ENCODE measurements at places on chromosomes 2 and 18. TPM values are rescaled to one million over a fixed set of nuclear protein-coding genes. Genes with fewer than 3 reads are reported as not detected.

DNA sequence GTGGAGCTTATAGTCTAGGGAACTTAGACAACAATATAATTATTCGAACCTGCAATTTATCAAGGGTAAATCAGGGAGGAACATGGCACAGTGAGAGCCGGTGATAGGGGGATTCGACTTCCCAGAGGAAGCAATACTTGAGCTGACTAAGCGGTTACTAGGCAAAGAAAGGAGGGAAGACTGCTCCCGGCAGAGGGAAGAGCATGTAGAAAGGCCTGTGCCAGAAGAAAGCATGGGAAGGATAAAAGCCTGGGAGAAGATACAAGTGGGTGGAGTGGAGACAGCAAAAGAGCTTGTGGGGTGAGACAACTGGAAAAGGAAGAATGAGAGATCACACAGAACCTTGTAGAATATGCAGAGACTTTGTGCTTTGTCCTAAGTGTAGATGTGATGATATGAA, 93.3 kb downstream of the MARCHF4 start:
- DNase-seq, result no peak

DNA sequence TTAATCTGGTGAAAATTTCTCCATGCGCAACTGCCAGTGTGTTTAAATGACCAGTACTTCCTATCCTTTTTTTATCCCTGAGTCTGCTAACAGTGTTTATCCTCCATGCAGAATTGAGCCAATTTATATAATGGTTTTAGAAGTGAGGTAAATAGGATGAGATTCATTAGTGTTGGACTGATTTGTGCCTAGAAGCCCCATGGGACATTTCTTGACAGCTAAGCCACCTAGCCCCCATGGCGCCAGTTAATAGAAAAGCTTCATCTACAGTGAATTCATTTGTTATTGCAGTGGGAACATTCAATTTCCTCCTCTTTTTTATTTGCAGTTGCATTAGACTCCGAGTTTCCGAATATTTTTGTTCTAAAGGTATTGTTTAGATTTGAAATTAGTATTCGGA, 175.6 kb downstream of the ARL6IP6 start:
- no peak for DNase-seq

DNA sequence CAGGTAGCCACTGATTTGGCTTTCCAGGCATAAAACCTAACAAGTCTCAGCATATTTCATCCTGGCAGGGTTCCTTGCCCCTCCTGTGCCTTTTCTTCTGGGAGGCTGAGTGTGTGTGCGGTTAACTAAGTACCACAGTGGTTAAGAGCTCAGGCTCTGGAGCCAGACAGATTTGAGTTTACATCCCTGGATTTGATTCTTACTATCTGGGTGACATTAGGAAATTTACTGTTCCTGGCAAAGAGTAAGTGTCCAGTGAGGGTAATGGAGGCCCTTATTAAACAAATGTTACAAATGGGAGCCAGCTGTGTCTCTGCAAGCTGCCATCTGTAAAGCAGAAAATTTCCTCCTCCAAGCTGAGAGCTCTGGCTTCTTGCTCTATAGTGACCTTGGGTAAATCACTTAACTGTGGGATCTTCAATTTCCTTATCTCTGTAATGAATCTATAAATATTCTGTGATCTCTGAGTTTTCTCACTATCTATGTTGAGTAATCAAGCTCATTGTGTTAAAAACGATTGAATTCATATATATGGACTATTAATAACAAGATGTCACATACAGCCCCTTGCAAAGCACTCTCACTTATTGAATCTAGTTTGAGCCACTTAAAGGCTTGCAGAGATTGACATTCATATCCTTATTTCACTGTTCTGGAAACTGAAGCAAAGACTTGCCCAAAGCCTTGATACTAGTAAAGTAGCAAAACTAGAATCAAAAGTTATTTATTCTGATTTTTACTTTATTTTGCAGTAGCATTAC, 6.5 kb upstream of the COBLL1 start:
- no peak for DNase-seq

Gene TBR1
- total RNA-seq, result not detected

Gene BOLL
- total RNA-seq, result 0.12 TPM

- no peak for DNase-seq
Observed at GRCh38 chr2:23976883-23977282, 33.0 kb upstream of the MFSD2B start.

GRCh38 chr2:227703961-227704360, 13.9 kb downstream of the SLC19A3 start:
- no peak for DNase-seq

Gene CD8B2
- total RNA-seq, result 0.10 TPM

- no peak for DNase-seq
Observed at GRCh38 chr2:177501186-177501585, 108.6 kb downstream of the AGPS start.

- DNase-seq, result no peak
Observed at GRCh38 chr2:84942166-84942565, 28.8 kb upstream of the KCMF1 start.

DNA sequence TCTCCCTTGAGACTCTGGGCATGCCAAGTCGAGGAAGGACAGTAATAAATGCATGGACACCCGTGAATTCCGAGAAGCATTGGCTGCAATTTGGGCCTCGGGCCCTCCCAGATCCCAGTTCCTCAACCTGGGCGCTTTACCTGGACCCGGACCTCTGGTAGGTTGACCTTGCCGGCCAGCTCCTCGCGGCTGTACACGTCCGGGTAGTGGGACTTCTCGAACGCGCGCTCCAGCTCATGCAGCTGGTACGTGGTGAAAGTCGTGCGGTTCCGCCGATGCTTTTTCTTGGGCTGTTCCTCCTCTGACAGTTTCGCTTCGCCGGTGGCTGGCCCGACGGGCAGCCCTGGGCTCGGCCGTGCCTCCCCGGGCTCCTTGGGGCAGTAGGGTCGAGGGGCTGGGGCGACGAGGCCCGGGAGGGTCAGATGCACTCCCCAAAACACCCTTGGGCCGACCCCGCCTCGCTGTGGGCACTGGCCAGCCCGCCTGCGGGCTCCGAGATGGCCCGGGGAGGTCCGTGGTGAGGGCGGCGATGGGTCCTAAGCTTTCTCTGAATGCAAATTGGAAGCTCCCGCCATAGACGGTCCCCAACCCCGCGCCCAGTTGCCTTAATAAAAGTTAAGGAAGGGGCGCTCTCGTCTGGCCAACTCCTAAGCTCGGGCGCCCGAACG, 899 bp downstream of the RAX start:
- no peak for DNase-seq

DNA sequence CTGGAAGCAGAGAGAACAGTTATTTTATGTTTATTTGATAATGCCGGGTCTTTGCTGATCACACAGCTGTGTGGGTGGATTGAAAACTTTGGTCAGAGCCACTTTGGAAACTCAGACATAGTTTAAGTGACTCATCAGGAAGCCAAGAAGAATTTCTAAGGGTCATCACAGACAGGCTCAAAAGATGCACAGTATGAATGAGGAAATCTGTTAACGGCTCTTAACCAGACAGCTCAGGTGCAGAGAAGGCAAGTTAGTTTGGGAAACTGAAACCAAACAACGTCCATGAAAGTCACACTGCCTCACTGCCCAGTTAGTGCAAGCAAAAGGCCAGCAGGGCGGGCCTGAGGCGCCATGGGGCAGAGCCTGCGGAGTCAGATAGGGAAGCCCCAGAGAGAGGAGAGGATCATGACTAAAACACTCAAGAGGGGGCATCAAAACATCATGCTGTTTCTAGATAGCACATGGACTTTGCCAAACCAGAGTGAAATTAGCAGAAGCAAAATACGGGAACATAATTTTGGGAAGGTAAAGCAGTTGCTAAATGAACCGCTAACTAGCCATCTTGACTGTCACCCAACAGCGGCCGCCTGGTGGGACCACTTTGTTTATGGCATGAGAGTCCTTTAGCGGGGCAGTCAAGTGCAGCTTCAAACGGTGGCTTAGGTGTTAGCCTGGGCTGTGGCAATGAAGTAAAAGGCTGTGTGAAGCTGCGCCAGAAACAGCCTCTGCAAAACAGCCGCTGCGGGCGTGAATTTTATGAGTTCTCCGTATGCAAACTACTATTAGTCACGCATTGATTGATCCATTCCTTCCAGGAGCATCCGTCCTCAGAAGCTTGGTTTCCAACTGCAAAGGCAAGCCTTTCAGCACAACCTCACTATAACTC, 101.2 kb downstream of the KCTD18 start:
- no peak for DNase-seq

Gene QPCT
- 0.42 TPM for total RNA-seq

- DNase-seq, result no peak
Observed at GRCh38 chr2:72148003-72148836, 558 bp upstream of the CYP26B1 start.

Gene RAB6D
- not detected for total RNA-seq

DNA sequence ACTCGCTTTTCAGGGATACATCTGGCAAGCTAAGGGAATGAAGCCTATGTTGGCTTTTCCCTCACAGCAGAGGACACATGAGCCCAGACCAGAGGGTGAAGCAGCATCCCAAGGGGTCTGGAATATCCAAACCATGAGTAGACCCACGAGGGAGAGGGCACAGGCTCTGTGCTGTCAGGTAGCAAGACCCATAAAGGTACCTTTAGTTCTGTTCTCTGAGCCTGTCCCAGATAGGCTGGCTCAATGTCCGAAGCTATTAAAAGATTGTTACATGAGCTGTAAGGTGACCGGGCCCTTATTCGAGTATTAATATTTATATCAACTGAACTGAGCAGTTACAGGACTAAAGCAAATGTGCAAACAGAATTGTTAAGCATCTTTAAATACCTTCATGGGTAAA, 52.2 kb downstream of the TPGS2 start:
- no peak for DNase-seq

GRCh38 chr2:187943772-187944369, 347.8 kb upstream of the GULP1 start:
- no peak for DNase-seq

- no peak for DNase-seq
Observed at GRCh38 chr2:25297738-25298137, 44.0 kb downstream of the DNMT3A start.

Gene RNF125
- total RNA-seq, result 11.4 TPM

Gene TGIF1
- 23.7 TPM for total RNA-seq

- no peak for DNase-seq
Observed at GRCh38 chr2:173874003-173874893, 90.9 kb downstream of the SP3 start.

Gene STRN
- 19.3 TPM for total RNA-seq

DNA sequence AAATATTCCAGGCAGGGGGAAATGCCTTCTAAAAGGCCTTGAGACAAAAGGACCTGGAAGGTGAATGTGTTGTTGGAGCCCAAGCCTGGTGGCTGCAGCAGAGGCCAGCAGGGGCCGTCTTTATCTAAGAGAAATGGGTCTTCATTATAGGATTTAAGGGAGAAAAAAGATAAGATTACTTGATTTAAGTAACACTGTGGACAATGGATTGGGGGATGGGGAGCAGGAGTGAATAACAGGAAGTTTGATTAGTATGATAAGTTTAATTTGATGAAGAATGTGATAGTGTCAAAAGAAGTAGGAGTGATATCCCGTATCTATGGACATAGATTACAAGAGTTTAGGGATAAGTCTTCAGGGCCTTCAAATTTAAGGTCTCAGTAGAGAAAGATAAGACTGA, 64.2 kb downstream of the WDR75 start:
- no peak for DNase-seq

- no peak for DNase-seq
Observed at GRCh38 chr2:110727923-110728322, 4.5 kb upstream of the ACOXL start.

GRCh38 chr18:59360381-59360780, 1.3 kb upstream of the LMAN1 start:
- no peak for DNase-seq

Gene ELOA2
- not detected for total RNA-seq

Gene ABCG5
- not detected for total RNA-seq

DNA sequence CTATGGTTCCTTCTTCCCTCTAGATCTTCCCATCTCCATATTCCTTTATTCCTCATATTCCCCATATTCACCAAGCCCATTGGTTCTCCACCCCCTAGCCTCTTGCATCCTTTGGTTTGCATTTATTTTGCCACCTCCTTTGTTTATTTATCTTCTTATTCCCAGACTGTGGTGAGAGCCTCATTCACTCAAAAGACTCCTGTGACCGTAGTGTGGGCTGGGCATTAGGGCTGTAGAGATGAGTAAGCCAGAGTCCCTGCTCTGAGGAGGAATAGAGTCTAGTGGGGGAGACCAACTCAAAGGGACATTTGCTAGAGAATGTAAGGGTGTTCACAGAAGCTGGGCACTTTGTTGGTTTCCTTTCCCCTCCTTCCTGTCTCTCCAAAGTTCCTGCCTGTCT, 8.3 kb downstream of the ATG16L1 start:
- DNase-seq, result no peak

DNA sequence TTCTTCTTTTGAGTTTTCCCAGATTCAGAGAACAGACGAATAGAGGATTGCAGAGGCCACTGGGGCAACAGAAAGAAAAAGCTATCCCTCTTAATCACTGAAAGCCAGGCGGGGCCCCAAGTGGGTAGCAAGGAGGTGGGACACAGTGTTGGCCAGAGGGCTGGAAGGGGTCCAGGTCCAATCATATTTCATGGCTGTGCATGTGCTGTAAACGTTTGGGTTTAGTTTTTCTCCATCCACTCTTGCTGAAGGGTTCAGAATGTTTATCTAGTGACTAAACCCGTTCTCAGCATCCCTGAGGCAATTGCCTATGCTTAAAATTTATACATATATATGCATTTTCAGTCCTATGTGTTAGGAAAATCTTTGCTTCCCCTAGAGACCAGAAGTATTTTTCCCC, 99.4 kb upstream of the EPHA4 start:
- DNase-seq, result no peak

Gene DES
- not detected for total RNA-seq

DNA sequence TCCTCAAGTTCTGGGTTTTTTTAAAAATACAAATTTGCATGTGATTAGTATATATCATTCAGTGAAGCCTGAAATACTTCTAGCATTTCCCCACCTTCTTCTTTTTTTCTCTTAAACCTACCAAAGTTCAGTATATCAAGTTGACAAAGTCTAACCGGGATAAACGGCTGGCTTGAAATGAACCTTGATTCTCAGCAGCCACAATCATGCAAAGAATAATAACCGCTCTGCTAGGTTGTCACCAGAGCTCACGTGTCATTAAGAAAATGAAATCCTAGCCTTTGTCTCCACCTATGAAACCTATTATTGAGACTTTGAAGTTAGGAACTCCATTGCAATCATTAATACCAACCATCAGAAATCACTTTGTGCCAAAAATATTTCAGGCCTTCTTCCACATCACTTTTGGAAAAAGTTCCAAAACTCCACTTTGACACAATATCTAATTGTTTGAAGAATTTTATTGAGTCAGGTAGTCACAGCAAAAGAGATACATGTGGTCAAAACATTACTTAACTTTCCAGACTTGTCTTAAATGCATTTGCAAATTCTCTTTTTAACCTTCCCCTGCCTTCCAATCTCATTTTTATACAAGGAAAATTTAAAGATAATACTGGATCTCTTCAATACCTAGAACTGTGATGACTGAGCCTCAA, 285.6 kb upstream of the ACVR2A start:
- no peak for DNase-seq

Gene CCDC178
- total RNA-seq, result not detected

- DNase-seq, result no peak
Observed at GRCh38 chr18:42078711-42079110, 123.7 kb downstream of the PIK3C3 start.

Gene DCDC2C
- total RNA-seq, result not detected

GRCh38 chr2:235483313-235483712, 10.5 kb upstream of the AGAP1 start:
- no peak for DNase-seq

Gene NCKAP5
- total RNA-seq, result not detected

GRCh38 chr2:855177-855576, 95.5 kb upstream of the SNTG2 start:
- peak; percentile 45 for DNase-seq

Measured in activated naive CD4-positive, alpha-beta T cell treated with anti-CD3 and anti-CD28 coated beads for 36 hours (primary cell).